Endodermal cell (in vitro differentiated cells): ENCODE measurements at places on chromosomes 11 and 22. TPM values are rescaled to one million over a fixed set of nuclear protein-coding genes. Genes with fewer than 3 reads are reported as not detected.

DNA sequence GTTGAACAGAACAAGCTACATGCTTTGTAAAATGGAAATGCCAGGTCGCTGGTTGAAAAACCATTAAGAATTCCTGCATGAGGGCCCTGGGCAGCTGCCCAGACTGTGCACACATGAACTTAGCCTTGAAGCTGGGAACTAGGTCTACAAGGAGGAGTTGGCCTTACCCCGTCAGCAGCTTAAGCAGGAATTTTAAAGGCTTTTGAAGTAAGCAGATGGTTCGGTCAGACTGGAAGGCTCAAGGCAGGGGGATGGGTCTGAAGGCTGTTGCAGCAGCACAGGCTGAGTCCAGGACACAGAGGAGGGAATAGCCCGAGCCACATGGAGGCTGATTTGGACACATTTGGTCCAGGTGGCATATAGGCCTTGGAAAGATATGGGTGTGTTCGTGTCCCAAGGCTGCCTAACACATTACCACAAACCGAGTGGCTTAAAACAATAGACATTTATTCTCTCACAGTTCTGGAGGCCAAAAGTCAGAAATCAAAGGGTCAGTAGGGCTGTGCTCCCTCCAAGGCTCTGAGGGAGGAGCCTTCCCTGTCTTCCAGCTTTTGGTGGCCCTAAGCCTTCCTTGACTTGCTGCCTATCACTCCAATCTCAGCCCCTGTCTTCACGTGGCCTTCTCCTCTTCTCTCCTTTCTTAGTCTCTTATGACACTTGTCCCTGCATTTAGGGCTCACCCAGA, 11.6 kb downstream of the LIF start:
- no peak overlapping the region for H3K27ac ChIP-seq
- H3K4me3 ChIP-seq = no peak overlapping the region
- peak; percentile 46 for DNase-seq
- H3K4me1 ChIP-seq = peaks cover 3% of the 10 kb centered on the region
- no peaks in the 10 kb centered on the region for H3K27me3 ChIP-seq
- no peaks in the 10 kb centered on the region for H3K36me3 ChIP-seq

DNA sequence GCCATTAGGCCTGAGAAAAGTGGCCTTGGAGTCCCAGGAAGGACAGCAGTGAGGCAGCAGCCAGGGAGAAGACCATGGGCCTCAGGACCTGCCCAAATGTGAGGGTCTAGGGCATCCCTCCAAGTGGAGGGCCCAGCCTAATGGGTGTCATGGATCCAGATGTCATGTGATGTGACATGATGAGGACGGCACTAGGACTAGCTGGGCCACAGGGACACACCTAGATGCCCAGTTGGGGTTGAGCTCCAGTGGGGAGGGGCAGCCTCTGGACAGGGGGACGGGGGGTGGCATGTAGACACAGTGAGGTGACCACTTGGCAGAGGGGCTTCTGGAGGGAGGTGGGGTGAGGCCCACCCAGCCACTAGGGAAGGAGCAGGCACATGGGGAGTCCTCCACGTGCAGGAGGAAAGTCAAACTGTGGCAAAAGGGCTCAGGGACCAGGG, 5.4 kb downstream of the SCARF2 start:
- no peak overlapping the region for H3K4me3 ChIP-seq
- H3K27ac ChIP-seq = no peak overlapping the region
- no peaks in the 10 kb centered on the region for H3K4me1 ChIP-seq
- peaks cover 67% of the 10 kb centered on the region for H3K27me3 ChIP-seq
- no peak for DNase-seq

GRCh38 chr11:75325713-75326438, 25.6 kb downstream of the ARRB1 start:
- peaks cover 22% of the 10 kb centered on the region for H3K4me1 ChIP-seq
- DNase-seq = no peak
- peaks cover 48% of the 10 kb centered on the region for H3K36me3 ChIP-seq
- H3K4me3 ChIP-seq = no peak overlapping the region
- H3K27ac ChIP-seq = peak overlapping the region; percentile 27
- no peaks in the 10 kb centered on the region for H3K27me3 ChIP-seq

GRCh38 chr22:44537467-44537866, 39.4 kb upstream of the RTL6 start:
- H3K4me1 ChIP-seq = no peaks in the 10 kb centered on the region
- peak; percentile 19 for DNase-seq
- H3K36me3 ChIP-seq = no peaks in the 10 kb centered on the region

DNA sequence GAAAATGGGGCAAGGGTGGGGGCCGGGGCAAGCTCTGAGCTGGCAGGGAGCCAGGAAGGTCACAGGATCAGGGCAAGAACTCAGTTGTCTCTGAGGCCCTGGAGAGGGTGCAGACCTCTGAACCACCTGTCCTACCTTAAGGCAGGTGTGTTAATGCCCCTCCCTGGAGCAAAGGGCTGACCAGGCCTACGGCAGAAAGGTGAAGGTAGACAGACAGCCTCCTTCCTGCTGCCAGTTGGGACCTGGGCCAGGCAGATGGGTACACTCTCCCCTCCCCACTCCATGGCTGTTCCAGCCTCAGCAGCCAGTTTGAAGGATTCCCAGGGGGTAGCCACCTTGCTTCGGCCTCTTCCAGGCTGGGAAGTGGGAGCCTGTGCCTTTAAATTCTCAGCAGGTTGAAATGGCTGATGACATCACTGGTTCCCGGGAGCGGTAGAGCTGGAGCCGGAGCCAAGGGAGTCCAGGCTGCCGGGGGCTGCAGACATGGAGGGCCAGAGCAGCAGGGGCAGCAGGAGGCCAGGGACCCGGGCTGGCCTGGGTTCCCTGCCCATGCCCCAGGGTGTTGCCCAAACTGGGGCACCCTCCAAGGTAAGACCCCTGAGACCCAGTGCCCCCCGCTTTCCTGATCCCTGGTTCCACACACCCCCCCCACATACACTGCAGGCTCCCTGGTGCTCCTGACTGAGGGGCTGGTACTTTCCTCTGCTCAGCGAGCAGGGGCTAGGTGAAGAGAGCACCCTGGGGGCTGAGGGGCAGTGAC, at the start of gene INPP5J:
TSS of gene INPP5J (plus strand) at position 435 of the 760 bp plus-strand sequence. CDS start at position 484, 49 bp downstream.
- H3K4me1 ChIP-seq = no peaks in the 10 kb centered on the region
- no peak within 1 kb of the TSS for H3K27ac ChIP-seq
- no peaks in the 10 kb centered on the region for H3K27me3 ChIP-seq
- no peaks in the 10 kb centered on the region for H3K36me3 ChIP-seq
- peak; percentile 84 for DNase-seq

The PRR33 gene
- total RNA-seq = not detected in 3 replicates

- no peak overlapping the region for H3K27ac ChIP-seq
- no peak overlapping the region for H3K4me3 ChIP-seq
- no peaks in the 10 kb centered on the region for H3K27me3 ChIP-seq
- H3K36me3 ChIP-seq = peaks cover 12% of the 10 kb centered on the region
Observed at GRCh38 chr11:71914617-71915189, 13.7 kb downstream of the XNDC1N start.

The MMP8 gene
- not detected in 3 replicates for total RNA-seq

The MUC6 gene
- total RNA-seq = 0.40 to 0.56 TPM (median 0.44 TPM) in 3 replicates

GRCh38 chr22:30455075-30455840, 16.6 kb downstream of the SEC14L3 start:
- H3K36me3 ChIP-seq = no peaks in the 10 kb centered on the region
- H3K4me3 ChIP-seq = no peak overlapping the region
- H3K27me3 ChIP-seq = no peaks in the 10 kb centered on the region
- H3K27ac ChIP-seq = no peak overlapping the region

DNA sequence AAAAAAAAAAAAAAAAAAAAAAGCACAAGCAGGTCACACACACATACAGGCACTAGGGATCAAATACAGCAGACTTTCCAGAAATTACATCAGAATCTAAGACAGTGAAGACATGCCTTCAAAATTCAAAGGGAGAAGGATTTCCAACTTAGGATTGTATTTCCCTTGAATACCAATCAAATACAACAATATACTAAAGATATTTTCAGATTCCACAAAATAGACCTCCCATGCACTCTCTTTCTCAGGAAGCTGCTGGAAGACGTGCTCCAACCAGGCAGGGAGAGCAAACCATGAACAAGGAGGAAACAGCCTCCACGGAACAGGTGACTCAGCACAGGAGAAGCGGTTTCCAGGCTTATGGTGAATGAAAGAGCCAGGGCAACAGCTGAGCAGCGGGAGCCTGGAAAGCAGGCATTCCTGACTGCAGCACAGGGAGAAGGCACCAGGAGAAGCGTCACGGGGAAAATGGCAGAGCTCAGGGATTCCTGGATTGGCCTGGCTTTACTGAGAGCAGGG, 32.0 kb downstream of the TMEM184B start:
- peaks cover 6% of the 10 kb centered on the region for H3K4me1 ChIP-seq
- no peak overlapping the region for H3K4me3 ChIP-seq
- peaks cover 18% of the 10 kb centered on the region for H3K36me3 ChIP-seq
- H3K27ac ChIP-seq = peak overlapping the region; percentile 56
- H3K27me3 ChIP-seq = no peaks in the 10 kb centered on the region
- peak; percentile 93 for DNase-seq

The FAT3 gene
- 11.6 to 14.3 TPM (median 13.9 TPM) in 3 replicates for total RNA-seq

- no peak for DNase-seq
- H3K27ac ChIP-seq = no peak overlapping the region
- peaks cover 14% of the 10 kb centered on the region for H3K36me3 ChIP-seq
- no peaks in the 10 kb centered on the region for H3K4me1 ChIP-seq
Observed at GRCh38 chr11:64796047-64796756, 6.8 kb downstream of the MAP4K2 start.

DNA sequence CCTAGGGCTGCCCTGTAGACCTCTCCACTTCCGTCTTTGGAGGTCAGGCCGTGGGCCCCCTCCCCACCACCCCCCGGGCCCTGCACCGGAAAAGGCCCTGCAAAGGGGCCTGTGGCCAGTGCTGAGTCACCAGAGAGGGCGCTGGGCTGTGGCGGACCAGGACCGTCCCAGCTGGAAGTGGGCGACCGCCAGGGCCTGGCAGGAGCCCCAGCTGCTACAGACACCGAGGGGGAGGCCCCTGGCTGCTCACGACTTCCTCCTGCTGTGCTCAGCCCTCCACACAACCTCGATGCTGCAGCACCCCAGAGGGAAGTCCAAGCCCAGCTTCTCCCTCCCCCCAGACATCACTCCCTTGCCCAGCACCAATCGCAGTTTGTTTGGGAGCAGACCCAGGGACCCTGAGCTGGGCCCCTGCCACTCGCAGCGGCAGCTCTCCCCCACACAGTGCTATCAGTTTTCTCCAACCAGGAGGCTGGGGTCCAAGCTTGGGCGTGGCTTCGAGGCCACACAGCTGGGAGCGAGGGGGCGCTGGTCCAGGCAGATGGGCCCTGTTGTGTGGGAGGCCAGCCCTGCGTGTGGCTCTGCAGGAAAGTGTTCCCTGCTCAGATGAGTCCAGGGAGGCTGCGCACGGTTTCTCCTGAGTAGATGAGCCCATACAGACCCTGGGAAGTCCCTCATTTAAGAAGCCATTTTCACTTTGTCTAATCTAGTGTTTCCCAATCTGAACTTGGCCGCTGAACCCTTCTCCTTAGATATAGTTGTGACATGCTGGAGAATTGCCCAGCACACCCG, 5.6 kb upstream of the SH3BP1 start:
- H3K4me3 ChIP-seq = no peak overlapping the region
- peaks cover 7% of the 10 kb centered on the region for H3K4me1 ChIP-seq
- no peaks in the 10 kb centered on the region for H3K27me3 ChIP-seq
- peak; percentile 89 for DNase-seq
